Osteoblast (primary cell): ENCODE measurements at places on chromosomes 1 and 21. TPM values are rescaled to one million over a fixed set of nuclear protein-coding genes. Genes with fewer than 3 reads are reported as not detected.

GRCh38 chr1:162956922-162957321 lies 95.9 kb upstream of the CCDC190 start:
- DNase-seq = no peak

DNA sequence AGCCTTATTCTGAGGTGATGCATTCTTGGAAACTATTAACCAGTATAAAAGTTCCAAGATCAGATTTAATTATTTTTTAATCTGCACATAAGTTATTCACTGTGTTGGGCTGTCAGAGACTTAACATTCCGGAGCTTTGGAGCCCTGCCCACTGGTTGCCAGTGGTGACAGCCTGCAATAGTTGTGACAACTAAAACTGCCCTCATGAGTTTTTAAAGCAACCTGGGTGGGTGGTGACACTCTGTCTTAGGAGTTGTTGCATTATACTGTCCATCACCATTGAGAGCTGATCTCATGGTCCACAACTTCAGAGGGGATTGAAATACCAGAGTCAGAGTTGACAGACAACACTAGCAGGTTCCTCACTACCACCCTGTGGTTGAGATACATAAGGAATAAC lies 653.9 kb upstream of the USP24 start:
- peak; percentile 79 for DNase-seq

GRCh38 chr1:202274611-202275010 lies 67.1 kb downstream of the UBE2T start:
- peak; percentile 82 for DNase-seq

DNA sequence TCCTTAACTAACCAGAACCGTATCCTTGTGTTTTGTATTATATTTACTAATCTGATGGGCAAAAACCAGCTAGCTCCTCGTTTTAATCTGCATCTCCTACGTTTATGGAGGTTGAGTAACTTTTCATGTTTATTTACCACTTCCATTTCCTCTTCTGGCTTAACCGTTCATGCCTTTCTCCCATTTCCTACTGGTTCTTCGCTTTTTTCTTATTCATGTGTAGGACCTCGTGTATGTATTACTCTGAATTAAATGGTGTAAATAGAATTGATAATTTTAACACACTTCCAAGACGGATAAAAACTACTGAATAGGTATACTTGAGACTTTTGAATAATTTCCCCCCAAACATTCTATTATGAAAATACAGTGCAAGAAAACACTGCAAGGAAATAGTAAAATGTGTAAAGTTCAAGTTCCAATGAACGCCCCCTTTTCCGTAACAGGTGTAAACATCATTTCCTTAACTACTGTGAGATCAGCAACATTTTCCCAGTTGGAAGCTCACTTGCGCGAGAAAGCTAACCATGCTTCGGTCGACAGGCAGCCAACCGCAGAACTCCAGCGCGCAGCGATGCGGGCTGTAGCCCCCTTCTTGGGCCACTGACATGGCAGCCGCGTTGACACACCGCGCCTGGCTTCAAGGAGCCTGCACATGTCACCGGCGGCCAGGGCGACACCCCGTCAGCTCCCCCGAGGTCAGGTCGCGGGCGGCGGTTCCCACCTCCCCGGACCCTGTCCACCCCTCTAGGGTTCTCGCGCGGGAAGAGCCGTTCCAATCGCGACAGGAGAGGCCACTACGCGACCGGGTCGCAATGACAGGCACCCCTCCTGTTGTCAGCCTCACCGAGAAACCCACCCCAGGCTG lies 816 bp downstream of the EDEM3 start:
- peak; percentile 48 for DNase-seq

RNU1-3 gene
- total RNA-seq = under 0.01 TPM in 1 of 2 replicates, not detected in the other

SPRR4 gene
- total RNA-seq = not detected in 2 replicates

GRCh38 chr21:41396558-41397075 lies 29.4 kb upstream of the MX1 start:
- DNase-seq = no peak

DNA sequence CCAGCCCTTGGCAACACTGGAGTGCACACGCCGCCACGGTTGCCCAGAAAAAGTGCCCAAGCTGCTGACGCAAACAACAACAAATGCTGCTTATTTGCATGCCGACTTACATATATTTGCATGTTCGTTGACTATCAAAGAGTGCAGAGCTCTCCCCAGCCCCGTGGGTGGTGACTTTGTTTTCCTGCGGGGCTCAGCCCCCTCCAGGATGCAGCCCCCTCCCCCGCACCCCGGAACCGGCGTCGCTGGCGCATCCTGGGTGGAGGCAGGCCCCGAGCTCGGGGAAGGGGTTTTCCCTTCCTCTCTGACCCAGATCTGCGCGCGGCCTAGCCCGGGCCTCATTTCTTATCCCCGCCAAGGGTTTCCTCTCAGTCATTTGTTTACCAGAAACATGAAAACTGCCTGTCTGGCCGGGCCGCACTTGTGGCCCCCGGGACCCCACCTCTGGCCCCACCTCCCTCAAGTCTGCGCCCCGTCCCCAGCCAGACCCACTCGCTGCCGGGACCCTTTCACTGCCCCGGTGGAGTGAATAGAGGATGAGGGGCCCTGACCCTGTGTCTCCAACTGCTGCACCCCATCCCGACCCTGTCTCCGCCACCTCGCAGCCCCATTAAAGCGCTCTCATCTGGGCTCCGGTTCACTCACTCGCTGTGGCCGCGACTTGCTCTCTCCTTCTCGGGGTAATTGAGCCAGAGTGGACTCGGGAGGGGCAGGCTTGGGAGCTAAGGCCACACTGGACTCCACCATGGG lies 5.5 kb downstream of the TNFRSF25 start:
- DNase-seq = peak; percentile 93

FNDC10 gene
- 2.1 and 2.5 TPM in 2 replicates for total RNA-seq

DNA sequence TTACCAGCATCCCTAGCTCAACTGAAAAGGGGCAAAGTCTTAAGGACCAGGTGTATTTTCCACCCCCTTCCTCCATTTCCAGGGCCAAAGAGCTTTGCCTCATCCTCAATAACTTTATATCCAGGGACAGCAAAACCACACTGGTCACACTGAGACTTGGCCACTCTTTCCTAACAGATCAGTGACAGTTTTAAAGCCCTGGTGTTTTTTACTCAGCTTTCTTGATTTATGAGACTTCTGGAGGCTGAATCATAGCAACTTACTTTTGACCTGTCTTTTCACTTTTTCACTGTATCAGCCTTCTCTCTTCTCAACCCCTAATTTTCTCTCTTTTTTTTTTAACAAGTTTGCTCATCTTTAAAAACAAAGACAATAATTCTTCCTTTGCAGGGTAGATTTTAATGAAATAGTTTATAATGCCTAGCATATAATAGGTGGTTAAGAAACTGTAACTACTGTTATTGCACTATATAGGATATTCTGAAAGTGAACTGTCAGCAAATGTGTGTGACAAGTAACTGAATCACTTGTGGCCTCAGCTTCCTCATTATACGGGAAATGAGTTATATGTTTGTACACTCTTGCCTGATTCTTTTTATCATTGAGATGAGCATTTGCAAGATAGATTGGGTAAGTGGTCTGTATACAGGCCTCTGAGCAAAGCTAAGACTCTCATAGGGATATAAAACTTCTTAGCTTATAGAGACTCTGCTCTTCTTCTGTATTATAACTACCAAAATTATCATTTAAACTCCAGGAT lies 19.7 kb upstream of the DYNLT5 start:
- DNase-seq = no peak

PRMT2 gene
- total RNA-seq = 134 and 136 TPM in 2 replicates

GRCh38 chr1:214453109-214453722 lies 98.2 kb downstream of the PTPN14 start:
- DNase-seq = no peak

DMRTA2 gene
- total RNA-seq = under 0.01 TPM in 1 of 2 replicates, not detected in the other

GRCh38 chr1:153566414-153567371 lies 1.0 kb upstream of the S100A2 start:
- peak; percentile 98 for DNase-seq

DNA sequence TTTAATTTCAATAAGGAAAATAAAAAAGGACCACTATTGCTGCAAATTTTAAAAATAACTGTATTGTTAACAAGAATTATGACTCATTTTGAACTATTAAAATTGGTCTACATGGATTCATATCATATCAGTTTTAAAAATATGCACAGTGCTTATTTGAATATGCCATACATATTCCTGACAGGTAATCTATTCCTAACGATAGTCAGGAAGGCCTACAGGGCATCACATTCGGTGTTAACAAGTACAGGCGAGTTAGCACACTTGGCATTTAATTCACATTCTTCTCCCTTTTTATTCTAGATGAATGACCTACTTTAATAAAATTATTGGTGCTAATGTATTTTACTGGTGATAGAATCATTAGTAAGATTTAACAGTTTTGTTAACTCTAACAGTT lies 174.6 kb downstream of the USH2A start:
- DNase-seq = no peak

- no peak for DNase-seq
Observed at GRCh38 chr1:23960291-23961020, 828 bp downstream of the PNRC2 start.

CHI3L1 gene
- 273 and 932 TPM in 2 replicates for total RNA-seq

- DNase-seq = no peak
Observed at GRCh38 chr1:181701891-181702290, 218.6 kb downstream of the CACNA1E start.

GRCh38 chr1:51070011-51070410 lies 32.0 kb upstream of the C1orf185 start:
- DNase-seq = no peak

FLG2 gene
- not detected in 2 replicates for total RNA-seq

GRCh38 chr21:42056996-42057689 lies 14.0 kb upstream of the UMODL1 start:
- peak; percentile 95 for DNase-seq

DNA sequence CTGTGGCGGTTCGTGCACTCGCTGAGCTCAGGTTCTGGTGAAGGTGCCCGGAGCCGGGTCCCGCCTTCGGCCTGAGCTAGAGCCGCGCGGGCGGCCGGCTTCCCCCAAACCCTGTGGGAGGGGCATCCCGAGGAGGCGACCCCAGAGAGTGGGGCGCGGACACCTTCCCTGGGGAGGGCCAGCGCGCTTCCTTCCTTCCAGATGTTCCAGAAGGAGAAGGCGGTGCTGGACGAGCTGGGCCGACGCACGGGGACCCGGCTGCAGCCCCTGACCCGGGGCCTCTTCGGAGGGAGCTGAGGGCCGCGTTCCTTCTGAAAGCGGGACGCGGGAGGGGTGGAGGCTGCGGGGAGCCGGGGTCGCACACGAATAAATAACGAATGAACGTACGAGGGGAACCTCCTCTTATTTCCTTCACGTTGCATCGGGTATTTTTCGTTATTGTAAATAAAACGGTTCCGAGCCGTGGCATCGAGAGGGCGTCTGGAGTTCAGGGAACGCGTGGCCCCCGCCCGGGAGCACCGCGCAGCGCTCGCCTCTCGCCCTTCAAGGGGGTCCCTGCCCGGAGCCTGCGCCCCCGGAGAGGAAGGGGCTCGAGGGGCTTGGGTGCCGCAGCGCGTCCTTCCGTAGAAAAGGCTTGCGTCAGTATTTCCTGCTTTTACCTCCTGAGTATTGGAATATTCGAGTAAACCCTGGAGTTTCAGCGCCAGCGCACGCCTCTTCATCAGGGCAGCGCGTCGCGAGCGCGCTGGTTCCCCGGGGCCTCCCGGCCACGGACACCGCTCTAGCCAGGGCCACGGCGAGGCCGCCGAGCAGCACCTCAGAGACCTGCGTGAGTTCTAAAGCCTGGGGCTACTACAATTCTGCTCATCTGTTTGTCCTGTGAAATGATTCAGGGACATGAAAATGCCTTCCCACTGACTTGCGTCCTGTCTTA lies 11.5 kb downstream of the YBEY start:
- peak; percentile 75 for DNase-seq

- DNase-seq = no peak
Observed at GRCh38 chr1:155472491-155473083, 90.0 kb downstream of the ASH1L start.

- no peak for DNase-seq
Observed at GRCh38 chr21:38938343-38938742, 132.6 kb downstream of the ETS2 start.

DNA sequence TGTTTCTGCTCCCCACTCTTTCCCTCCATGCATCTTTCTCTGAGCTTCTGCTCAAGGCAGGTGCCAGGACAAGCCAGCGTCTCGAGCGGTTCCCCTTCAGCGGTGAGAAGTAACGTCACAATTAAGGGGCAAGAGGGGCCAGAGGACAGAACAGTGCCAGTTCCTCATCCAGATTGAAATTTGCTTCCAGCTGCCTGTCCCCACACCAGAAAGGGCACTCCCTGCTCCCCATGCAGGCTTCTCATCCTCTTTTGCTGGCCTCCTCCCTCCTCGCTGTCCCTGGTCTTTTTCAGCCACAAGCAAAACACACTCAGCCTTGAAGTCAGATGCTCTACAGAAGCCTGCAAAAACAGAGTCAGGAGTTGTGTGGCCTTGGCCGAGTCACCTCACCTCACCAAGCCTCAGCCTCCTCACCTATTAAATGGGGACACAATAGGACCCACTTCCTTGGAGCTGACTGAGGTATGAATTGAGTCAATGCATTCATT lies 35.0 kb upstream of the ECE1 start:
- peak; percentile 82 for DNase-seq

TAL1 gene
- not detected in 2 replicates for total RNA-seq

DNASE2B gene
- total RNA-seq = not detected in 2 replicates

- DNase-seq = peak; percentile 13
Observed at GRCh38 chr1:26434161-26434752, 2.1 kb downstream of the DHDDS start.
